ENCODE measurements at places on chromosomes 3 and 15.

GRCh38 chr15:61661791-61662190, 398.5 kb downstream of the VPS13C start:
- no peak for DNase-seq

DNA sequence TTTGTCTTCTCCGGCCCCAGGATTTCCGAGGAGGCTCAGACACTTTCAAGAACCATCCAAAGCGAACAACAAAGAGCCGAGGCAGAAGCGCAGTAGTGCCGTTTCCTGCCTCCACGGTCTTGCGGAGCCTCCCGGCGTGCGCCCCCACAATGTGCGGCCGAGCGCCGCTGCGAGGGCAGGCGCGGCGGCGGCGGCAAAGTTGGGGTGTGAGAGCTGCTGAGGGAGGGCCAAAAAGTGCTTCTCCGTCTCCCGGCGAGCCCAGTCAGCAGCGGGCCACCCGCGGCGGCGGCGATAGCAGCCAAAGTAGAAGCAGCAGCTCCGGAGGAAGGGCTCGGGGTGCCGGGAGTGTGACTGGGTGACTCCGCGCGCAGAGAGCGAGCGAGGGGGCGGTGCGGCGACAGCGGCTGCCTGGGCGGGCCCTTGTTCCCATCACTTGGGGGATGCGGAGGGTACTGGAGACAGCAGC, 749.1 kb downstream of the ROBO1 start:
- DNase-seq, result no peak

- DNase-seq, result no peak
Observed at GRCh38 chr3:73448761-73449301, 175.9 kb downstream of the PDZRN3 start.

DNA sequence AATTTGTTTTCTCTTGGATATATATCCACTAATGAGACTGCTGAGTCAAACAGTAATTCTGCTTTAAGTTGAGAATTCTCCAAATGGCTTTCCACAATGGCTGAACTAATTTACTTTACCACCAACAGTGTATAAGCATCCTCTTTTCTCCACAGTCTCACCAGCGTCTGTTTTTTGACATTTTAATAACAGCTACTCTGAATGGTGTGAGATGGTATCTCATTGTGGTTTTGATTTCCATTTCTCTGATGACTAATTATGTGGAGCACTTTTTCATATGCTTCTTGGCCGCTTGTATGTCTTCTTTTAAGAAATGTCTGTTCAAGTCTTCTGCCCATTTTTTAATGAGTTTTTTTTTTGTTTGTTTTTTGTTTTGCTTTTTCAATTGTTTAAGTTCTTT, 206.2 kb downstream of the CTNNB1 start:
- DNase-seq, result no peak

DNA sequence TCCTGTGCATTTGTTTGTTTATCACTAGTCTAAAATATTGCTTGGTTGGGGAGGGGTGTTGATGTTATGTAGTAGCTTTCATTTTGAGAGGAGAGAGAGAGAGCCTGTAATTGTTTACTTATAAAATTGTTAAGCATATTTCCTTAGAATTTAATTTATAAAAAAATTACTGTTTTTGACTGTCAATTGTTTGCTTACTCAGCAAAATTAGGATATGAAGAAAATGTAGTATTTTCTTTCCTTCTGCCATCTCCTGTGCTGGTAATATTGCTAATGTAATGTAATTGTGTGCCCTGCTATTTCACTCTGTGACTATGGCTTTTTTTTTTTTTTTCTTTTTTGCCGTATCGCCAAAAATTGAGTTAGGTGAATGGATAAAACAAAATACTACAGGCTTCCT, 3.5 kb downstream of the U2SURP start:
- DNase-seq, result no peak

- no peak for DNase-seq
Observed at GRCh38 chr3:130897316-130897715, 3.4 kb downstream of the ATP2C1 start.

DNA sequence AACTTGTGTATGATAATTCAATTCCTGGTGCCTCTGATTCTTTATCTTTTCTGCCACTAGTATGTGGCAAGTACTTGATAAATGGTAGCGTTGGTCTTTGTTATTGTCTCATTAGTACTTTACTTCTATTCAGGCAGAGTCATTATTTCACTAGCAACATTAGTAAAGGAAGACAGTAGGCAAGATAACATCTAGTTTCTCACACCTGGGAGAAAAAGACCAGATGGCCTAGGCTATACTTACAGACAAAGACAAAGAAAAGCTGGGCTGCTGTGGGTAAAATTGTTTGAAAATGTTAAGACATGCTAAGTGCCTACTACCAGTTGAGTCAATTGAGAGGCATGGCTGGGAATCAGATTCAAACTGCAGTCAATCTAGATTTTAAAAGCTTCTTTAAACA, 198.7 kb upstream of the CMC1 start:
- no peak for DNase-seq

- no peak for DNase-seq
Observed at GRCh38 chr3:55246033-55246432, 241.1 kb downstream of the WNT5A start.

- DNase-seq, result no peak
Observed at GRCh38 chr3:76855451-76855850, 184.4 kb upstream of the ROBO2 start.

- no peak for DNase-seq
Observed at GRCh38 chr3:179026636-179027035, 45.0 kb downstream of the ZMAT3 start.

GRCh38 chr3:55775366-55776154, 288.5 kb upstream of the WNT5A start:
- DNase-seq, result no peak

- no peak for DNase-seq
Observed at GRCh38 chr3:138046085-138046484, 36.1 kb downstream of the CLDN18 start.

DNA sequence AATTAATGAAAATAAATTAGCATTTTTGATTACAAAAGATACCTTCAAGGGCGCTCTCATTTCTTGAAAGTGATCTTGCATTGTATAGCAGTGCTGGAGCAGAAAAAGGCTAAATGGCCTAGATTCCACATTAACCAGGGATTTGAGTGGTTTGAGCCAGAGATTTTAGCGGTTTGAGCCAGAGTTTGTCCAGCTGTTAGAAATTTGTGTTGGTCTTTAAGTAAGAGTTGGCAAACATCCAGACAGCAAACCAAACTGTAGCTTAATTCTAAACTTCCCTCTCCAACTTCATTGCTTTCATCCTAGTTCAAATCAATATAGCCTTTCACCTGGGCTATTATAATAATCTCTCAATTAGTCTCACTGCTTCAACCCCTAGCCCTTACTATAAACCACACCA, 351.7 kb downstream of the IGSF11 start:
- DNase-seq, result no peak

GRCh38 chr15:99906311-99906710, 173.1 kb upstream of the LYSMD4 start:
- DNase-seq, result no peak

DNA sequence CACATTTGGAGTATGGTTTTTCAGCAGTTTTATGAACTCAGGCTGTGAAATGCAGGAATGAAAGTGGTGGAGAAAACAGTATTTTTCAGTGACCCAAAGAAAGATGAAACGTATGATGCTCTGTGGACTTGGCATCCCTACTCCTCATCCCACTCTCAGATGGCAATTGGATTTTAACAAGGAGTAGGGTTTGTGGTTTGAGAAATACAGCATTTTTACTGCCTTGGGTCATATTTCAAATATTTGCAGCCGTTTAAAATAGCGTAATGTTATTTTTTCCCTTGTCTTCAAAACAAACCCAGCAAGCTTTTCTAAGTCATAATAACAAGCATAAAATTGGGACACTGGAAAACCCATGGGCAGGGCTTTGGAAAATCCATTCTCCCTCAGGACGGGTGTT, 117.2 kb upstream of the LRIG1 start:
- DNase-seq, result no peak
